ENCODE measurements at places on chromosomes 2 and 18.

DNA sequence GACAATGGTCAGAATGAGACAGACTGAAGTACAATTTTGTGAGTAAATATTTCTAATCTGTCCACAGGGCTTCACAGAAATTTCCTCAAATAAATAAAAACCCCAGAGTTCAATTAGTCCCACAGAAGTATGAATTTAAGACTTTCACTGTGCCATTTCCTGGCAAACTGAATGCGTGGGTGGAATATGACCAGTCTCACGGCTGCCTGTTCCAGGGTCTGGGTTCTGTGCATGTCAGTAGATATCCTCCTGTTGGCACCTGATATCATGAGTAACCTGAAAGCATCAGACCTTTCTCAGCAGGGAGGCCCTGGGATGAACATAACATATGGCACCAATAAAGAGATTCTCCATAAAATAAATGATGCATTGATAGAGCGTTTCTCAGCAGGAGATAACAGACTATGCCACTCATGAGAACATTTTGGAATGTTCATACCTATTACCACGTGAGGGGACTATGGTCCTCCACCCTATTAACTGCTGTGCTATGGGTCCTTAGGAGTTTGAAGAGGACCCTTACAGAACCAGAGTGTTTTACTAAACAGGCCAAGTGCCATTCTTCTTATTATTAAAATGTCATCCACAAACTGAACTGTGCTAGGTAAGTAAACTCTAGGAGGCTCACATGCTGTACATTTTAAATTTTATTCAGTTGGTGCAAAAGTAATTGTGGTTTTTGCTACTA lies 10.6 kb upstream of the MALL start:
- no peak for DNase-seq

- DNase-seq = peak; percentile 62
Observed at GRCh38 chr2:54176577-54176976, 61.2 kb downstream of the ACYP2 start.

DNA sequence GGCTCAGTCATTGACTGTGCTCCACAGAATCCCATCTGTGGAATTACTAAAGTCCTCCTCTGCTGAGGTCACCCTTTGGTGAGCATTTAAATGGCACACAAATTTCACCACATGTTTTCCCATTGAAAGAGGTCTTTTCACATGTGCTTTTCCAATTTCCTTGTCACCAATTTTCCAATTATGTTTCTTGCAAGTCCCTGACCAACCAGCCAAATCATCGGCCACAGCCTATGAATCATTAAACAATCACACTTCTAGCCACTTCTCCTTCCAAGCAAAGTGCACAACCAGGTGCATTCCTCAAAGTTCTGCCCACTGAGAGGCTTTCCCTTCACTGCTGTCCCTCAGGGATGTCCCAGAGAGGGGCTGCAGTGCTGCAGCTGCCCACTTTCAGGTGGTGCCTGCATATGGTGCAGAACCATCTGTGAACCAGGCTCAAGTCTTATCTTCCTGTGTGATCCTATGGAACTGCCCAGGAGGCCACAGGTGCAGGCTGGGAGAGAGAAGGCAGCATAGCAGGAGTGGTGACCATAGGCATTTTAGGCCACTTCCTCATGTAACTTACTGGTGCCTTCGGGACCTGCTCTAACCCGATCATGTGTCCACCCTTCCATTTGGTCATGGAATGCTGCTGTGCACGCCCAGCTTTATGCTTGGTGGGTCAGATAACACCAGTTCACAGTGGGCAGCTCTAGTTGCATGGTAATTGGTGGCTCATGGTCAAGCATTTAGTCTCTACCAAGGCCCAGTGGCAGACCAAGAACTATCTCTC lies 153.0 kb downstream of the SEPTIN10 start:
- DNase-seq = no peak

DNA sequence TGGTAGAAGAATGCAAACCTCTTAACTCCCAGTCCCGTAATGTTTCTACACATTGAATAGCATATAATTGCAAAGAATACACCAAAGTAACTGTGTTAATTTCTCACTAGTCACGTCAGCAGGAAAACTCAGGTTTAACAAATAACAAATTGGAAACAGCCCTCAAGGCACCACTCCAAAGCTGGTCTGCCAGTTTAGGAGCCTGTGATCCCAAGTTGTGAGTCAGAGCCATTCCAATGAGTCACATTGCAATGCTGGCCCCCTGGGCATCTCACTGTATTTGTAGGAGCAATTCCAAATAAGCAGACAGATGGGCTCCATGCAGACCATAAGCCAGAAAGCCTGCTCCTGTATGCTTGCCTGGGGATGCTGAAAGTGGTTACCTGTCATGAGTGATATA lies 143.2 kb upstream of the SETBP1 start:
- no peak for DNase-seq

DNA sequence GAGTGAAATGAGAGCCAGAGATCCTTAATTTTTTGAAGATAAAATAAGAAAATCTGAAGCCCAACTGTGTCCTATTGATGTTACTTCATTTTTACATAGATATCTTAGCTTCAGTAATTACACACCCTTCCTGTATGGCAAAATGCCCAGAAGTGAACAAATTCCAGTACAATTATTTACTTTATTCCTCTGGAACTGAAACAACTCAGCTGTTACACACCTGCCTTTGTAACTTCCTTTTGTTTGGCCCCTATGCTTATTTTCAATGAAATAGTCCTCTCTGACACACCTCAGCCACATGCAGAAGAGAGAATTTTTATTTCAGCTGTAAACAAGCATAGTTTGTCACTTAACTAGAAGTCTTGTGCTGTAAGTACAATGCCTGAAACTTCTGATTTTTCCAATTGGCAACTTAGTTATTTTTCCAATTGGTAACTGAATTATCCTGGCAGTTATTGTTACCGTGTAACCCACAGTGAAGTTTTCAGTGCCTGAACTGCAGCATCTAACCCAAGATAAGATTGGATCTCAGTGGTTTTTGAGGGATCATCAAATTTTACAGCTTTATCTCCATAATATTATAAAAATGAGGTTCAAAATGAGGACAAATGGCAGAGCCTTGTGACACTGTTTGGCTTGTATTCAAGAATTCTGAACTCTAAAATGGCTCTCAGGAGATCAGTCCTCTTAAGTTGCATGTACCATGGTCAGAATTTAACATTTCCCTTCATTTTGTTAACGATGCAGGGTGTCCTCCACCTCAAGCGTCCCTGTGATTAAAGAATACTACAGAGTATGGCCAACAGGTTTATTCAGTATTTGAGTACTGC lies 82.6 kb downstream of the PKP4 start:
- no peak for DNase-seq

GRCh38 chr2:104866122-104866864 lies 12.4 kb downstream of the POU3F3 start:
- DNase-seq = no peak

DNA sequence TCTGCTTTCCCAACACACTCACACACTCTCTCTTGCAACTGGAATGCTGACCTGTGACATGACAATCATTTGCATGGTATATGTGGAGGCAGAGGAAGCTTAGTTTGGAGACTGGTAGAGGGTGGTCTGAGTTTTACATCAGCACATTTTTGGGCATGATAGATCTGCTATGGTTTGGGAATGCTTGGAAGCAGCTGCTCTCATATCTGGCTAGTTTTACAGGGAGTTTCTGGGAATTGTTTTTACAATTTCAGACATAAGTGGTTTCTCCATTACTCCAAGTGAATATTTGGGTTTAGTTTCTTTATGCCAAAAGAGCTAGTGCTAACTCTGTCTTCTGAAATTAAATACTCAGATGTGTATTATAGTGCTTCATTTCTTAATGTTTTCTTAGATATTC lies 977.6 kb downstream of the SUCLG1 start:
- no peak for DNase-seq

GRCh38 chr18:39149211-39149806 lies 1583.7 kb upstream of the CELF4 start:
- DNase-seq = no peak

- DNase-seq = no peak
Observed at GRCh38 chr2:208713066-208713745, 306.6 kb downstream of the PTH2R start.

GRCh38 chr2:149467436-149467835 lies 120.1 kb downstream of the MMADHC start:
- no peak for DNase-seq

DNA sequence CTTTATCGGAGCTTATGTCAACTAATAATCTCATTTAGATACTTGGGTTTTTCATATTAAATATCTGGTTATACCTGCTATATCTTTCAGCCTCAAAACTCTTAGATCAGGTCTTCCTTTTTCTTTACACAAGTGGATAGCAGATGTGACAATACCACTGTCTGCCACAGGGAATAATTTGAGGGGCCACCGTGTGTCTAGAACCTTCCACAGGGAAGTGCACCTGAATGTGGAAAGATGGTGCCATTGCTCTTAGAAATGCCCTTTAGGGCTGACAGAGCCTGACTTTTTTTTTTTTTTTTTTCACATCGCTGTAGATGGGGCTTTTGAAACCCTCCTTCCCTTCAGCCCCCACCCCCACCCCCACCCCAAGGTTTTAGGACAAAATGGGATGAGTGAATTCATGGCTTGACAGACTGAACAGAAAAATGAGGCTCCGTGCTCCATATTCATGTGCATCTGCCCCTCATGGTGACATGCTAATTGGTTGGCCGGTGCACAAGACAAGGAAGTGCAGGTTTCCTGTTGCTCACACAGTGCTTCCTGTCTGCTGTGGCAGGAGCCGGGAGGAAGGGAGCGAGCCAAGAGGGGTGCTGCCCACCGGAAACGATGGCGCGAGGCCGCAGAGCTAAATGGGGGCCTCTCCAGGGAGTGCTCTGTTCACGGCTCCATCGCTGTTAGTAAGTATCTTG lies 246.0 kb downstream of the LDLRAD4 start:
- peak; percentile 70 for DNase-seq

DNA sequence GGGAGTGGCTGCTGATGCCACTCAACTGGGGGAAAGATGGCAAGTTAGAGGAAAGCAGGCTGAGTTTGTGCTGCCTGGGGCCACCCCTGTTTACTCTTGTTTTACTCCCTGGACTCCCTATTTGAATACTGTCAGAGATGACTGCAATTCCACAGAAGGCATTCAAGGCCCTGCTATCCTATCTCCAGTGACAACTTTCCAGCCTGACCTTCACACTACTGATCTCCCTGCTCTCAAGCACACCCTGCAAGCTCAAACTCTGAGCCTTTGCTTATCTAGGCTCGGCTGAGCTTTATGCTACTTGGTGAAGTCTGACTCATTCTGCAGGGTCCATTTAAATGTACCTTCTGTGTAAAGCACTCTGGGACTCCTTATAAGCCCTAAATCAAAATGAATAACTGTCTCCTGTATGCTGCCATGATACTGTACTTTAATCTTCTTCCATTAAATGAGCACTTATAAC lies 39.3 kb upstream of the DSG1 start:
- no peak for DNase-seq

GRCh38 chr2:127449414-127449813 lies 31.2 kb downstream of the PROC start:
- no peak for DNase-seq

- DNase-seq = no peak
Observed at GRCh38 chr2:95284886-95285541, 10.8 kb downstream of the PROM2 start.

DNA sequence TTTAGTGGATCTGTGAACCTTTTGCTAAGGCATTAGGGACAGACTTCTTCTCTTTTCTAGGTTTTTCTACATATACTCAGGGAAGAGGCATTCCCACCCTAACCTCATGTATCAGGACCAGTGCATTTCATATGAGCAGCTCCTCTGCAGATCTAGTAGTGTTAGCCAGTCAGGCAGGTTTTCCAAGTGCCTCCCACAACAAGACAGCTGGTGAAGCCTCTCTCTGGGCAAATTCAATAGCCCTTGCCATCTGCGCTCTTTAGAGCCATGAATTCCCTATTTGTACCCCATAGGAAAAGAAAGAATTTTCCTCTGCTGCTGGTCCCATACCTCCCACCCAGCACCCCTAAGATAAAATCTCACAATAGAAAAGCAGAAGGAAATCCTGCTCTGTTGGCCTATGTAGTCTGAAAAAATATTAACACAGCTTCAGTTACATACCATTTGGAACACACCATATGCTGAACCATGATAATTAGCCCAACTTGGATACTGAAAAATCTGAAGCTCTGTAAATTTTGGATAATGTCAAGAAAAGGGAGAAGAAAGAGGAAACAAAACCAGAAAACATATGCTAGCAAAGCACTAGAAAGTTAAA lies 1354.6 kb upstream of the NRXN1 start:
- no peak for DNase-seq

DNA sequence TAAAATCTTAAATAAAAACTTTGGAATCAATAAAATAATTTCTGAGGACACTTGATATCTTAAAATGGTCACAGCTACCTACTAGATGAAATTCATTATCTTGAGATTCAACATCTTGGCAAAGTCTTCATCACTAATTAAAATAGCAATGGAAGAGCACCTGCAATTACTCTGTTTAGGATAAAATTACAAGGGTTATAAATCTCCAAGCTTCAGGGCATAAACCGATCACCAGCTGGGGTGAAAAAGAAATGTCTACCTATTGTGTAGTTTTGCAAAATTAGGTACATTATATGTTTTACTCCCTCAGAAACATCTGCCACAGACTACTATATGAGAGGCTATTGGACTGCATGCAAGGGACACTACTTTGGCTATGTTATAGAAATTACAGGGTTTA lies 327.1 kb downstream of the CCDC178 start:
- no peak for DNase-seq

- DNase-seq = no peak
Observed at GRCh38 chr2:237911363-237912017, 52.1 kb downstream of the RAMP1 start.

GRCh38 chr2:19752500-19752899 lies 149.3 kb downstream of the TTC32 start:
- no peak for DNase-seq

DNA sequence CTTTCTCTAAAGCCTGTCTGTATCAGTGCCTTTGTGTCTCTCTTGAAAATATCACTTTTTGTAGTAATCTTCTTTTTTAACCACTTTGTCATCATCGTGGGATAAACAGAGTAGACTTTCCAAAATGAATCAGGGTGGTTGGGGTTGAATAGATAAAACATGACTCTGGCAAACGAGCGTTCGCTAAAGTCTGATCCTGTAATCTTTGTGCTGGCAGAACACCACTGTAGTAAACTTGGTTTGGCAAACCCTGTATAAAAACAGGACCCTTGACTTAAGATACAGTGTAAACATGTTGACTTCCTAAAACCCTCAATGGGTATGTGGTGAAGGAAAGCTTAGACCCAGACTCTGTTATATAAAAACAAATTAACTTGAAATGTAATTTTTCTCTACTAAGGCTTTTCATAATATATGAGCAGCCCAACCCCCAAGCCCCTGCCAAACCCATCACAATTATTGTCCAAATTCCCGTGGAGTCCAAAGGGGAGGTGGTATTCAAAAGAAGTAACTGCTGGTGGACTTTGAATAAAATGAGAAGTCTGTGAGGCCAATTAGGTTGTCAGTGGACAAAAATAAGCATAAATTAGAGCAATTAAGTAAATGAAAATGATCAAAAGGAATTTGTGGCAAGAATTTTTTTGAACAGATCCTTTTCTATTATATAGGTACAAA lies 52.2 kb downstream of the COLEC12 start:
- no peak for DNase-seq

- peak; percentile 47 for DNase-seq
Observed at GRCh38 chr18:26656431-26656943, 108.1 kb upstream of the KCTD1 start.

GRCh38 chr2:61620244-61621159 lies 82.3 kb upstream of the XPO1 start:
- DNase-seq = no peak

GRCh38 chr2:109513749-109514588 lies 99.8 kb downstream of the SEPTIN10 start:
- DNase-seq = no peak

All from left ventricle myocardium superior (tissue), 1 donor.